ENCODE measurements at places on chromosomes 2 and 18. TPM values are rescaled to one million over a fixed set of nuclear protein-coding genes. Genes with fewer than 3 reads are reported as not detected.

- no peak for DNase-seq
Observed at GRCh38 chr2:43047187-43047780, 179.1 kb downstream of the ZFP36L2 start.

GRCh38 chr2:73035899-73036711 is 35.4 kb downstream of the SFXN5 start:
- DNase-seq = peak; percentile 4

Gene CYRIA
- total RNA-seq = not detected

DNA sequence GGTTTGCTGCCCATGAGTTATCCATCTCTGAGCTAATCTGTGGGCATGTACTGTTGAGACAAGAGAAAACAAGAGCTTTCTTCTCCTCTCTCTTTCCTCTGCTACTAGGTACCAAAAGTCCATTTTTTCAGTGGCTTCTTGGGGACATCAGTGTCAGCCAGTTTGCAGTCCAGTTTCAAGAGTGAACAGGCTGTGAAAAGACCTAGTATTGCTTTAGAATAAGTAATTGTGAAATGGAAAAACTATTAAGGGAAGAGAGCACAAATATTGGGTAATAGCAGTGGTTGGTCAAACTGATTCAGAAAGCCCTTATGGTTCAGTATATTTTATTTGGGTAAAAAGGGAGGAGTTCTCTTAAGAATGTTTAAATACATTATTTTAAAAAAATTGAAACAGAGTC is 33.0 kb upstream of the MEP1B start:
- DNase-seq = no peak

GRCh38 chr18:77969972-77970371 is 720.3 kb downstream of the GALR1 start:
- no peak for DNase-seq

GRCh38 chr2:128684523-128684922 is 365.9 kb upstream of the HS6ST1 start:
- no peak for DNase-seq

- no peak for DNase-seq
Observed at GRCh38 chr2:156116113-156116512, 216.4 kb downstream of the NR4A2 start.

DNA sequence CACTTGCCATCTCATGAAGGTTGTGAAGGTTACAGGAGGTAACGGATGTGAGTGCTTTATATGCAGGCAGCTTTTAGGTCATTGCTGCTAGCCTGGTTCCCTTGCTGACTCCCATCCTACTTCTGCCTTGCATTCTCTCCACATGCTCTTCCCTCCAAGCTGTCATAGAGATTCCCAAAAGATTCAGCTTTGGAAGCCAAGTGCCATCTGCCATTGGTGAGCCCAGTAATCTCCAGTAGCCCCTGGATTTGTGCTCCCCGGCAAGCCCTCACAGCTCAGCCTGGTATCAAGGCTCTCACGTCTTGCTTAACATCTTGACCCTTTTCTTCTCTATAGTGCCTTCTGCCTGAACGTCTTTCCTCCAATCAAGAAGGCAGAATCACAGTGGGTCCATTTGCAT is 61.6 kb downstream of the MYT1L start:
- DNase-seq = no peak

DNA sequence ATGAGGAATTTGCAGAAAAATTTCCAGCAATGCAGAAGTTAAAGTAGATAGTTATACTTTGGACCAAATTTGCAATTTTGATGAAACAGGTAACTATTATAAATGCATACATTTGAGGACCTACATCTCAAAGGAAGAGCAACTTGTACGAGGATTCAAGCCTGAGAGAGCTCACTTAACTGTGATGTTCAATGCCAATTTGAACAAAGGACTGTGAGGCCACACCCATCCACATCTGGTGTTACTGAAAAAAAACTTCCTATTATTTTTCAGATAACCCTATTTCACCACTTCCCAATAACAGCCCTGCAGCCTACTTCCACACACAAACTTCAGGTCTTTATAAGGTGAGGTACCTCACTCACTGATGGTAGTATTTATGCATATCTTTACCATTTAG is 203.5 kb upstream of the NABP1 start:
- no peak for DNase-seq

DNA sequence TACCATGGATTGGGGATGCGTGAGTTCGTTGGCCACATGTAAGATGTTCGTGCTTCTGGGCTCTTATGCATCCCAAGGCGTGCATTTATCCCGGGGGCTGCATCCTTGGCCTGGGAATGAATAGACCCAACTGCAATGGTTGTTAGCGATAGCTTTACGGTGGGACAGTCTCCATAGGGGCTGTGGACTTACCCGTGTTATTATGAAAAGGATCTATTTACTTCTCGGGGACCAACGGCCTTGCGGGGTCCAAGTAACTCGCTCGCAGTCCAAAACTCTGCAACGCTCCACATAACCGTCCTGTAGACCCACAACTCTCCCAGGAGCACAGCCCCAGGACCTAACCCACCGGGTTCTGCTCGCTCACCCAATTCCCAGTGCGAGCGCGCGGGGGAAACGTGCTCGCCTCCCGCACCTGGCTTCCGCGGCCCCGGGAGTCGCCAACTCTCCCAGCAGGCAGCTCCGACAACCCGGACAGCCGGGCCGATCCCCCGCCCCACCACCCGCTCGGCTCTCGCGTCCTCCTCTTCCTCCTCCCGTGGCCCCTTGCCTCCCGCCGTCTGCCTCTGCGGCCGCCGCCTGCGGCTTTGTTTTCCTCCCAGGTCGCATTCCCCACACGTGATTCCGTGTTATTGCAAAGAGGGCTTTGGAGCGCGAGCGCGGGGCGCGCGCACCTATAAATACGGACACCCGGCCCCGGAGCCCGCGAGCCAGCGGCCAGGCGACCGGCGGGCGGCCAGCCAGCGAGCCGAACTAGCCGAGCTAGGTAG is at the start of gene CABLES1:
Gene CABLES1 (plus strand): TSS at position 706 of the 770 bp plus-strand sequence. CDS start 278 bp downstream, outside the sequence.
- DNase-seq = peak; percentile 67

Gene KLF7
- 5.6 TPM for total RNA-seq

GRCh38 chr2:230230496-230231200 is 5.1 kb downstream of the SP140 start:
- DNase-seq = peak; percentile 3

DNA sequence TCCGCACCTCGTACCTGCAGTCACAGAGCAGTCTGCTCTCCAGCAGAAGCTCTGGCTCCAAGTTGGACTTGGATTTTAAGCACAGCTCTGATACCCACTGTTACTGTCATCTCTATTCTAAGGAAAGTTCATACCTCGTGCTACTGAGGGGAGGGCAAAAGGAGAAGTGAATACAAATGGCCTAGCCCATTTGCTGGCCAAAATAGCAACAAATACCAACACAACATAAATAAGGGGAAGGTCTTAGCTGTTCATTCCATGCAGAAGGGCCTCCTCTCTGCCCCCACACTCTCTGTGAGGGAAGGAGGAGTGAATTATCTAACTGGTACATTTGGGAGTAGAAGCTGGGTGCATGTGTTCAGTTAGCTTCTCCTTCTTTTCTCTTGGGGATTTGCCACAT is 739.4 kb upstream of the RAB6C start:
- DNase-seq = no peak

DNA sequence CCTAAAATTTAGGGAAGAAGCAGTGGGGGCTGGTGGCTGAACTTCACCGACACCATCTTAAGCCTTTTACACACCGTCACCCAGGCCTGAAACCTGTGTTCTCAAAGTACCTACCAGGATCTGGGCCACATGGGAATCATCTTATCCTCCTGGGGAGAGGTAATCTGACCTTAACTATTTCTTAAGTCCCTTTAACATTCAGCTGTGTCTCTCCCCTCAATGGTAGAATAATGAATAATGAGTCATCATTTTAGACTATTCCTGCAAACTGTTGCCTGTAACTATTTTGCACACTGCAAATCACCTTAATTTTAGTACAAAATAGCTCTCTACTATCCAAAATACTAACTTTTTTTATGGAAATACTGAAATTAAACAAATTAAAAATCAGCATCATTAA is 149.4 kb upstream of the KLF7 start:
- peak; percentile 35 for DNase-seq

DNA sequence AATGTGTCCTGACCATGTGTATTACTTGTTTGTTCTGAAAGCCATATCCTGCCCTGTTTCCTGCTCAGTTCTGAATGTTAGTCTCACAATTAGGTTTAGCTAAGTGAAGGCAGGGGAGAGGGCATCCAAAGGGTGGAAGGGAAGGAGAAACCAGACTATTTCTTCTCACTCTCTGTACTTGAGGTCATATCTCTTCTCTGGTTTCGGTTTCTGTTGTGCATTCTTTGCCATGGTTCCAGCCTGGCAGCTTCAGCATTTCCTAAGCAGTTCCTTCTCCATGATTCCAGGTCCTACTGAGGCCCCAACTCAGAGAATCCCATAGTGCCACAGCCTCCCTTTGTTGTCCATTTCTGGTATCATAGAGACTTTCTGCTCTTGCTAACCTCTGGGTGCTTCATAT is 40.3 kb upstream of the HNMT start:
- no peak for DNase-seq

DNA sequence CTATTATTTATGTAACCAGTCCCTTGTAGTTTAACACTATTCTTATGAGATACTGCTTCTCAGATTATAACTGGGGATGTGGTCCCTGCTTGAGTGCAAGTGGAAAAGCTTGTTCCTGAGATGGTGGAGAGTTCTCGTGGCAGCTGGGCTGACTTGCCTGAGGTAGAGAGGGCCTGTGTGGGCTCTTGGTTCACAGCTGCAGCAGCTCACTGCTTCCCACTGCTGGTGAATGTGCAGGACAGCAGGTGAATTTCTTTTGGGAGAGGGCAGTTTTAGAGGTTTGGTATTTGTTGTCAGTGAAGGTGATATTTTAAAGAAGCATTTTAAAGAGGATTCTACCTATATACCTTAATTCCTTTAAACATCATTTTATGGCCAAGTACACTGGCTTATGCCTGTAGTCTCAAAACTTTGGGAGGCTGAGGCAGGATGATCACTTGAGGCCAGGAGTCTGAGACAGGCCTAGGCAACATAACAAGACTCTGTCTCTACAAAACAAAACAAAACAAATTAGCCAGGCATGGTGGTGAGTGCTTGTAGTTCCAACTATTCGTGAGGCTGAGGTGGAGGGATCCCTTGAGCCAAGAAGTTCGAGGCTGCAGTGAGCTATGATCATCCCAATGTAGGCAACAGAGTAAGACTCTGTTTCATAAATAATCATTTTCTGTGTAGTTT is 94.8 kb downstream of the MTA3 start:
- peak; percentile 81 for DNase-seq

DNA sequence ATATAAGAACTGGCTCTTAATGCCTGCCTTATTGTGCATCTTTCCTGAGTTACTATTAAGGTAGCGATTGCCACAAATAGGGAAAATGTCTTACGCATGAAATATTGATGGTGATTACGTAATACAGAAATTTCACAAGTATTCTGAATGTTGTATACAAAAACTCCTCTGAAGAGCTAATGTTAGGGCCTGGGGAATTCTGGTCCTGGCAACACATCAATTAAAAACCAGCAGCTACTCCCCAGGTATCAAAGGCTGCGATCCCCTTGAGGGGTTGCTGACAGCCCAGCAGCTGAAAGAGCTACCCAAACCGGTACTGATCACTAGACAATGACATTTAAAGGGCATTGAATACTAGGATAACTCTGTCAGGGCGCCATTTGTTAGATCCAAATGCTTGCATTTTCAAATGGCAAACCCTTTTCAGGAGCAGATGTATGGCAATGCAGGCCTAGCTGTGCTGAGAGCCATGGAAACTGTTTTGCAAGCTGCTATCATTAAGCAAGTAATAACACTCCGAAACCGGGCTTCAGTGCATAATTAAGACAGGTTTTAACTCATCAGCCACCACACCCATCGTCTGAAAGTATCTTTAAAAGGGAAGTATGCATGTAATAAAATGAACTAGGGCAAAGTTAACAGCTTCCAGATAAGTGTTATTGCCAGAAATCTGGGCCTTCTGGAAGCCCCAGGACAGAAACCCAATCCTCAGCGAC is 78.4 kb downstream of the CLHC1 start:
- DNase-seq = no peak

Gene CNNM3
- 12.3 TPM for total RNA-seq

DNA sequence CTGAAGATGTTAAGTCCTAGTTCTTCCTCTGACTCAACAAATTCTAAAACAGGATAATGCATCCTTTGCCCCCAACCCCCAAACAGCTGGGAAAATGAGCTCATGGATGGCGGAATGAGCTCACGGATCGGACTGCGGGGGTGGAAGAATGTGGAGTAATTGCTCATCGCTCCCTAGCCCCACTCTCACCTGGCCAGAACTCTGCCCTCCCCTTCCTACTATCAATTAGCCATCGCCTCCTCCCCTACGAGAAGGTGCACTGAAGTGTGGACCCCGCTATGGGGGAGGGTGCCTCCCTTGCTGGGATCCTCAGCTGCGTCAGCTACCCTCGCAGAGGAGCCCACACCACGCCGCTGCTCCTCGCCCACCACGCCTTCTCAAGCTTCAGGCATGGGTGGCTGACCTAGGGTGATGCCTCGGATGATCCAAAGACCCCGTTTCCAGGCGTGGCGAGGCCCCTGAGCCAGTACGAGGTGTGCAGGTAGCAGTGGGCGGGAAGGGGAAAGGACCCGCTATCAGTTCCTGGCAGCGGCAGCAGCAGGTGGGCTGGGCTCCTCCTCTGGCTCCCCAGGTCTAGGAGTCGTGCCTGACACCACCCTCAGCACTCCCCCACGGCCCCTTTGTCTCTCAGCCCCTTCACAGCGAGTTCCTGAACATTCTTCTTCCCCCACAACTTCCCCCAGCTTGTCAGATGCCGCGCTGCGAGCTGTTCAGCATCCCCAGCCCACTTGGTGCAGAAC is 82.1 kb upstream of the POMC start:
- no peak for DNase-seq

DNA sequence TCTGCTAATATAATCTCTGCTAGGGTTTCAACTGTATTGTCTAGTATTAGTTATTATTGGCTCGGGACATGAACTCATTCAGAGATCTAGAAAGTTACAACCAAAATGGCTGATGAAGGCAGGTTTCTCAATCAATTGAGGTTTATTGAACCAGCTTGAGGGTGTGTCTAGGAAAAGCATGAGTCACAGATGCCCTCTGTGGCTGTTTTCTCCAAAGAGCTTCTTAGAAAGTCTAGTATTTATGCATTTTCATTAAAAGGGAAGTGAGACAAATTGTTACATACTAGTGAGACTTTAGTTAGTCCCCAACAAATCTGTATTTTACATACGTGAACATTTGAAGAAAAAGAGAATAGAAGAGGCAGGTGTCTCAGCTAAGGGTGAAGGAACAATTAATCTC is 23.0 kb upstream of the RTTN start:
- DNase-seq = no peak

GRCh38 chr2:157438863-157439823 is 4.7 kb downstream of the CYTIP start:
- no peak for DNase-seq

DNA sequence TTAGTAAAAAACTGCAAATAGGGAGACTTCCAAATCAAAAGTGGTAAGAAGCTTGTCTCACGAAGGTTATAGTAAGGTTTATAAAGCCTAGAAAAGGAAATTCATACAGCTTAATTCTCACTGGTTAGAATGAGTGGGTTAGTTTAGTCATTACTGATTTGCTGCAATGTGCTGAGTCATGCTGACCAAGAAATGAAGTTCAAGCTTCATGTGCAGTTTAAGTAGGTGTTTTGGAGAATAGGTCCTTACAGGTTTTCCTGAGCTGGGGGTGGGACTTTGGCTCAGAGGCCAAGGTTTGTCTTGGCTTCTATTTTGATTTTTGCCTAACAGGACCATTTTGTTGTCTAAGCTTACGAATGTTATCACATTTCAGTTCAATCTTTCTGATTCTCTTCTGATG is 15.1 kb downstream of the CLIP4 start:
- peak; percentile 89 for DNase-seq

- no peak for DNase-seq
Observed at GRCh38 chr2:39697454-39697853, 31.7 kb downstream of the TMEM178A start.

Measured in PC-3 (cell line).